ENCODE measurements at places on chromosomes 2 and 18.

GRCh38 chr18:67310826-67311225 is 205.7 kb downstream of the DSEL start:
- DNase-seq, result peak; percentile 39

DNA sequence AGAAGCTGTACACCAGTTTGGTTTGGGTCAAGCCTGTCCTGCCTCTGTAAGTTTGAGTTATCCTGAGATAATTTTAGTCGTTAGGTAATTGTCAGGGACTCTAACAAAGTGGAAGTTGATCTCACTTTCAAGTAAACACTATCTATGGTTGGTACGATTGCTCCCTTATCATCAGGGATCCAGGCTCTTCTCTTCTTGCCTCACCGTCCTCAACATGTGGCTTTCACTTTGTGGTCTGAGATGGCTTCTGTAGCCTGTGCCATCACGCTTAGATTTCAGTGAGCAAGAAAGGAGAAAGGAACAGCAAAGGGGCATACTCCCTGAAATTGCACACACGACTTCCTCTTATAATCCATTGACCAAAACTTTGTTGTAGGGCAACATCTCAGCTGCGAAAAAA is 115.6 kb downstream of the CTAGE1 start:
- no peak for DNase-seq

DNA sequence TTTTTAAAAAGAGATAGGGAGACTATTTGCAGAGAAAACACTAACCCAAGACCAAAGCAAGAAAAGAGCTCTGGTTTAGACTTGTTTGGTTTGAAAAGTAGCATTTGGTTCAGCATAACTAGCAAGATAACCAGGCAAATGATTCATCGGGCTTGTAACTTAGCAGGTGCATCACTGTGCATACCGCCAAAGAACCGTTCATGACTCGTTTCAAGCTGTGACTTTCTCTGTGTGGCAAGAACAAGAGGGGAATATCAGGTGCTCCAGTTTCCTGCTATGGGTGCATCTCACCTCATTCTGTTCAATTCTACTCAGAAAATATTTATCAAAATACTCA is 244.9 kb downstream of the ETAA1 start:
- DNase-seq, result no peak

- peak; percentile 49 for DNase-seq
Measured at GRCh38 chr2:108536133-108536780, 2.0 kb downstream of the LIMS1 start.

DNA sequence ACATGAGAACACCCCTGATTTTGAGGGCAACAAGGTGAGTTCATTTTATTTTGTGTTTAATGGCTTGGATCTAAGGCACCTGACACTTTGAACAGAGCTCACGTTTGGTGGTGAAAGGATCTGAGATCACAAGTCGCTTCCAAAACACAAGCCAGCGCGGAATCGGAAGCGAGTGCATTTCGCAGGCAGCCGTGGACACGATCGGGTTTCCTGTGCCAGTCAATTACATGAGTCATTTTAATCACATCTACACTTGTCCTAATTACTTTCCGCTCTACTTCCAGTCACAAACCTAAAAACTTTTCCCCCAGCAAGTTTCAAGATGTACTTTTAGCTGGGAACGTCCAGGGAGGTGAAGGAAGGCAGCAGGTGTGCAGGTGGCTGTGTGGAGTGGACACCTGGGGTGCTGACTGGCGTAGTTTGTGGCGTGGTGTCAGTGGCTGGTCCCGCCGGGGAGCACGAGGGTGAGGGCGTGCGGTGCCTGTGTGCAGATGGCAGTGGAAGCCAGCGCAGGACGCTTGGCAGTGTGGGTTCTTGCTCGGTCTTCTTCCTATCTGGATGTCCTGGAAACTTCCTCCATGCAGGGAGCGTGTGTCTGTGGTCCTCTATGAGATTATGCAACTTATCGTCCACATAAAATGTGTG is 75.6 kb downstream of the DCDC2C start:
- DNase-seq, result no peak

- peak; percentile 69 for DNase-seq
Measured at GRCh38 chr2:9554921-9555296, 721 bp downstream of the ADAM17 start.

DNA sequence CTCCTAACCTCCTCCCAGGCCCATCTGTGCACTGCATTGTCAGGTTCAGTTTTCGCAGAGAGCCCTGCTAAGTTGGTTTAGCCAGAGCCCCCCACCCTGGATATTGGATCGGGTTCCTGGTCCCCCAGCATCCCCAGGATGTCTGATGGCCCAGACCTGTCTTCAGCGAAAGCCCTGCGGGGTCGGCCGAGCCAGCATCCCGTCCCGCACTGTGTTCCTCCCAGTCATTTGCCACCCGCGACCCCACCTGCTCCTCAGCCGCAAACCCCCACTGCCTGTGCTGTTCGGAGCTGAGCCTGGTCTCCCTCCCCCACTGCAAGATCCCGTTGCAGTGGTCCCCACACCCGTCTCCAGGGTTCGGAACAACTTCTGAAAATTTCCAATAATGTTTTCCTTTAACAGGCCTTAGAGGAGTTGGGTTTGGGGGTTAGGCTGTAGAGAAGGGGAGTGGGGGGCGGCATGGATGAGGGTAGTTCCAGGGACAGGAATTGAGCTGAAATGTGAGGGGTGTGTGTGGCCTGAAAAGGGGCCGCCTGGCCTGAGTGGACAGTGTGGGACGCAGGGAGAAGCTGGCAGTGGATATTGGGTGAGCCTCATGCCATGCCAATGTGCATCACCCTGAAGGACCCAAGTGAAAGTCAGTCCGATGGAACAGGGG is 1.6 kb upstream of the COPS9 start:
- no peak for DNase-seq

- DNase-seq, result no peak
Measured at GRCh38 chr2:215271446-215271845, 40.4 kb upstream of the ATIC start.

DNA sequence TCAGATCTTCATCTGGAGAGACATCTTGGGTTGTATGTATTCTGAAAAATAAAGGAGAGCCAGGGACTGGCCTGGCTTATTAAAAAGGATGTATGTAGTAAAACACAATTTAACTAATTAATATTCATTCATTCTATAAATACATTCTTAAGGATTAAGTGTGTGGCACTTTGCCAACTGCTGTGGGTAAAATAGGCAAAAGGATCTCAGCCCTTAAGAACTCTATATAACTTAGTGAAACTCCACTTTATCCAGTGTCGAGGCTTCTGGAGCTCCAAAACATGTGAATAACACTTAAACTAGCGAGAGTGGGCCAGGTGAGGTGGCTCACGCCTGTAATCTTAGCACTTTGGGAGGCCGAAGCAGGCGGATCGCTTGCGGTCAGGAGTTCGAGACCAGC is 7.7 kb upstream of the STK39 start:
- DNase-seq, result no peak

- DNase-seq, result no peak
Measured at GRCh38 chr2:226364217-226364616, 435.4 kb downstream of the IRS1 start.

GRCh38 chr2:144570566-144570965 is 50.6 kb upstream of the ZEB2 start:
- DNase-seq, result no peak

GRCh38 chr2:497770-498492 is 179.3 kb downstream of the TMEM18 start:
- DNase-seq, result no peak

DNA sequence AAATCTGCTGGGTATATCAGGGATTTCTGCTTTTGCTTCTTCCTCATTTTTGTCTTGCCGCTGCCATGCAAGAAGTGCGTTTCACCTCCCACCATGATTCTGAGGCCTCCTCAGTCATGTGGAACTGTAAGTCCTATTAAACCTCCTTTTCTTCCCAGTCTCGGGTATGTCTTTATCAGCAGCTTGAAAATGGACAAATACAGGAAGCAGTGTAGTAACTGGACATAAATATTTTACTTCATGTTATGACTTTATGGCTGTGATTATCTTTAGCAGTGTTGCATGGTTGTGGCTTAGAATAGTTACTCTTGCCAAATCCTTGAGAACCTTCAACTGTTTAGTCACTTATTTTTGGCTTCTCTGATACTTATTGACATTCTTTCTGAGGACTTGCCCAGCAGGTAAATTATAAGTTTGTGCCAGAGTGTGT is 66.2 kb upstream of the DLX2 start:
- peak; percentile 64 for DNase-seq

DNA sequence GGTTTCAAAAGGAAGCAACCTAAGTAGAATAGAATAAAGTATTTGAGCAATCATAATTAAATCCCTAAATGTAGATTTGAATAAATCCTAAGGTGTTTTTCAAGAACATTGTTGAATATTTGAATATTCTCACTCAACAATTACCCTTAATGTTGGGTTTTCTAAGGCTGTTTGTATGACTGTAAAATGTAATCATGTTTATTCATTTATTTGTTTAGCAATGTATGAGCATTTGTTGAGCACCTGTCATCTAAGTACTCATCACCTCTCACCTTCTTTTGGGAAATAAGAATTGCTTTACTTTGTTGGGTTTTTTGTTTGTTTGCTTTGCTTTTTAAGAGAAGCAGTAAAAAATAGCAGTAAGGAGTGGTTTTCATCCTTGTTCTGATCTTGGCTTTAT is 66.0 kb downstream of the MAPRE2 start:
- DNase-seq, result no peak

GRCh38 chr2:3094318-3094717 is 283.3 kb downstream of the EIPR1 start:
- DNase-seq, result no peak

GRCh38 chr2:152062125-152063091 is 36.4 kb downstream of the CACNB4 start:
- peak; percentile 80 for DNase-seq

DNA sequence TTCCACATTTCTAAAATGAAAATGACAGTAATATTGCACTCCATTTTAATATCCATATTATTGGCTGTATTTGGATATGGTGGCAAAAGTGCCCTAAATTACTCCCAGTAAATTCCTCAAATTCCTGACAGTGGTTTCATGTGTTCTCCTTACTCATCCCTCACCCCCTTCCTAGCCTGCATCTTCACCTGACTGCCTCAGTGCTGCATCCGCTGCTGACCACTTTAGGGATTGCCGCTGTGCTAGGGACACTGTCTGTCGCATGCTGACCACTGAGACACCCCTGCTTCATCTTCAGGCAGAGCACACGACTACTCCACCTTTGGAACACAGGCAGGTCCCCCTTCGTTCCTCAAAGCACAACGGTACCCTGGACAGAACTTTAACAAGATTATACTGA is 32.6 kb downstream of the DSEL start:
- no peak for DNase-seq

GRCh38 chr18:75548353-75548905 is 120.9 kb upstream of the SMIM21 start:
- no peak for DNase-seq

DNA sequence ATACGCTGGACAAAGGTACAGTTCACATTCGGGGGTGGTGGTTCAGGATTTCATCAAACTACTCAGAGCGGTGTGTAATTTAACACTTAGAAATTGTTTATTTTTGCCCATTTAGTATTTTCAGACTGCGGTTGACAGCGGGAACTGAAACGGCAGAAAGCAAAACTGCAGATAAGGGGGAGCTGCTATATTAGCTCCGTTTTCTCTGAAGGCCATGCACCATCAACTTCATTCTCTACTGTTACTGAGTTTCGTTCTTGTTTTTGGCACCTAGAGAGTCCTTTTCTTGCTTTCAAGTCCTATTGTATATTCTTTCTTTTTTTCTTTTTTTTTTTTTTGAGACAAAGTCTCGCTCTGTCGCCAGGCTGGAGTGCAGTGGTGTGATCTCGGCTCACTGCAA is 121.5 kb upstream of the SP3 start:
- no peak for DNase-seq

GRCh38 chr2:235716875-235717496 is 223.1 kb downstream of the AGAP1 start:
- peak; percentile 25 for DNase-seq

DNA sequence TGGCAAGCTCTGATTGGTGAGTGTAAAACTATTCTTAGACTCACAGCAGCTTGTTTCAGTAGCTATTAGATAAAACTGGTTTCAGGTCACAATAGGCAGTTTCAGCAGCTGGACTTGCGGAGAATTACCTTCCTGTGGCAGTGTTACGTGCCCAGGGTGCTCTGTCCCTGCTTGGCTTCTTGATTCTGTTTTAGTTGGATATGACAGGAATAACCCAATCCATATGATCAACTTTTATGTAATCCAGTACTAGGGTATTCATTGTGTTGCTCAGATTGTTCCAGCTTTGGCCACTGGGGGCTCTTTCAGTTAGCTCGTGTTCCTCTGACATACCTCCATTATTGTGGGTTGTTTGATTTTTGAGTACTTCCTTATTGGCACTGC is 43.1 kb downstream of the INPP4A start:
- no peak for DNase-seq

DNA sequence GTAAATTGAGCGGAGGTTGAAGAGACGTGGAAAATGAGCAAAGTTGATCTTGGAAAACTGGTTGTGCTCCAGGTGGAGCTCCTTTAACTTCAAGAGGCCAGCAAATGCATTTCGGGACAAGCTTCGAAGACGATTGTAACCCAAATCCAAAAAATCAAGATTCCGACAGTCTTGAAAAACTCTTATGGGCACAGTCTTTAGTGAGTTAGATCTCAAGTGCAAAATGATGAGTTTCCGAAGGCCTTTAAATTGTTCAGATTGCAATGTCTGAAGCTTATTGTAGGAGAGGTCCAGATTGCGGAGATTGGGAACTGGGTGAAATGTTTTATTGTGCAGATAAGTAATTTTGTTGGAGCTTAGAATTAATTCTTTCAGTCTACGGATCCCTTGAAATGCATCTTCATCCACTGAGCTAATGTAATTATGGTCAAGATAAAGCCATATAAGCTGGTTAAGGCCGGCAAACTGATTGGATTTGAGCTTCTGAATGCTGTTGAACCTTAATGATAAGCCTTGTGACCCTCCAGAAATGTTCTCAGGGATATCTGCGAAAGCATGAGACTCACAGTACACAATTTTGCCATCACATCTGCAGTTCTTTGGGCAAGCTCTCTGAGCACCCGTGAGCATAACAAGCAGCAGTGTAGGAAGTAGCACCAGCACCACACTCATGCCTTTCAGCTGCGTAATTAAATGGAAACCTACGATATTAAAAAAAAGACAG is 2.9 kb downstream of the LRRTM4 start:
- no peak for DNase-seq

DNA sequence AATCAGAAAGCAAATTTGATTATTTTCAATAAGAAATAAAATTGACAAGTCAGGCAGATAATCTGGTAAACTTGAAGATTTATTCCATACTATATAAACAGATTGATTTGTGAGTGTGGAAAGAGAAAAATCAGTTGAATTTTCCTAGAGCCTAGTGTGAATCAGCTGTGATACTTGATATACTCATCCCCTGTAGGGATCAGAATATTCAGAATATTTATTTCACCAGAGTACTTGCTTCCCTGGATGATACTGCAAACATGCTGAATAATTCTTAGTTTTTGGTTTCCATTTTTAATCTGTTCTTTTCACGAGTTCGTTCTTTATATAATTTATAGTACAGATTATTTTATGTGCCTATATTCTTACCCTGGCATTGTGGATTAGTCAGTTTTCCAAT is 142.8 kb downstream of the GALNT3 start:
- DNase-seq, result no peak

Measured in fibroblast of skin of right quadriceps (primary cell).